ENCODE measurements at places on chromosomes 3 and 15.
A peak's percentile ranks its signal among the peaks of the same experiment; 100 is the strongest.

DNA sequence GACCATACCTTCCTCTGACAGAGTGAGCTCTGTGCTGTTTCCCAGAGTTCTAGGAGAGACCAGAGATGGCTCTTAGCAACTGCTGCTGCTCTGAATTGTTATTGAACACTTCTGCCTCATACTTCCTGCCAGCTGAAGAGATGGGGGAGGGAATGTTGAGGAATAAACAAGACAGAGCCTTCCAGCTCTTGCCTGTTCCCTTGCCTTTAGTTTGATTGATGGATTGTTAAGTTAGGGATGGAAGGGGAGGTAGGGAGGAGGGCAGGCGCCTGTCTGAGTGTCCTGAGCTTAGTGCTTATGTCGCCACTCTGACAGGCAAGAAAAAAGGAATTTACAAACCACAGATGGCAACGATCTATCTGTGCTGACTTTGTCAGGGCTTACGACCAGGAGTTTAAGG, 42.8 kb downstream of the ZNF609 start:
- no peak for DNase-seq

DNA sequence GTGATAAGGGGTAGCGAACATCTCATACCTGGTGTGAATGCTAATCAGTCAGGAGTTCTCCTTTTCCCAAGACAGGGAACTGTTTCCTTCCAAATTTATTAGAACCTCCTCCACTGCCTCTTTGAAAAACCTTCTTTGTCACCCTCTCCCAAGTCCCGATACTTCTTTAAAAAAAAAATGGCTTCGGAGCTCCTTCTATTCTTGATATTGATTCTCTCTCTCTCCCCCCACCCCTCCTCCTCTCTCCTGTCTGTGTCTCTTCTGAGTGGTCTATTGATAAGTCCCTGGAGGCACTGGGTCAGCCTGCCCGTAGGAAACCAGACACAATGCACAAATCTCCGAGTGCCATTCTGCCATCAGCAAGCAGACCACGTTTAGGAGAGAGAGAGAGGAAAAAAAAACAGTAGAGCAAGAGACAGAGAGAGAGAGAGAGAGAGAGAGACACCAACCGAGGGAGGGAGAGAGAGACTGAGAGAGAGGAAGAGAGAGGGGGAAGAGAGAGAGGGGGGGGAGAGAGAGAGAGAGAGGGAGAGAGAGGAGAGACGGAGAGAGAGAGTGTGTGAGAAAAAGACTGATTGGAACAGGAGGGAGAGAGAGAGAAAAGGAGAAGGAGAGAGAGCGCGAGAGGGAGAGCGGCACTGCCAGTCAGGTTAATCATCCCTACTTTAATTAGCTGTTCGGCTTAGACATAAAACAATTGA, 160.9 kb downstream of the TIGIT start:
- peak; percentile 18 for DNase-seq

GRCh38 chr3:146513386-146514051, 30.9 kb downstream of the PLSCR1 start:
- no peak for DNase-seq

GRCh38 chr15:27674826-27675225, 424.3 kb downstream of the OCA2 start:
- DNase-seq = no peak

DNA sequence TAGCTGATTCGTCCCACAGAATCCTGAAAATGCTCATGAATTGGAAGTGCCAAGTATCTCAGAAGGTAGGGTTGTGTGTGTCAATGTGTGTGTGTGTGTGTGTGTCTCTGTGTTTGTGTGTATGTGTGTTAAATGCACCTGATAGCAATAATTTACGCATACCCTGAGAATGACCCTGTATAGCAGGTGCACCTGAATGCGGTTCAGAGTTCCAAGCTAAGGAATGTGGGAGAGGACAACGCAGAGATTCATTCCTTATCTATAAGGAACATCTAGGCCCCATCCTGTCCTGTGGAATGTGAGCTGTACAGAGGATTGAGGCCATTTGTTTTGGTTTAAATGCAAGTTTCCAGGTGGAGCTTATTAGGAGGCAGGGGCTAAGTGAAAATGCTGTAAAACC, 49.1 kb upstream of the NEDD4 start:
- DNase-seq = no peak

GRCh38 chr3:168511428-168512014, 415.8 kb upstream of the GOLIM4 start:
- peak; percentile 5 for DNase-seq

DNA sequence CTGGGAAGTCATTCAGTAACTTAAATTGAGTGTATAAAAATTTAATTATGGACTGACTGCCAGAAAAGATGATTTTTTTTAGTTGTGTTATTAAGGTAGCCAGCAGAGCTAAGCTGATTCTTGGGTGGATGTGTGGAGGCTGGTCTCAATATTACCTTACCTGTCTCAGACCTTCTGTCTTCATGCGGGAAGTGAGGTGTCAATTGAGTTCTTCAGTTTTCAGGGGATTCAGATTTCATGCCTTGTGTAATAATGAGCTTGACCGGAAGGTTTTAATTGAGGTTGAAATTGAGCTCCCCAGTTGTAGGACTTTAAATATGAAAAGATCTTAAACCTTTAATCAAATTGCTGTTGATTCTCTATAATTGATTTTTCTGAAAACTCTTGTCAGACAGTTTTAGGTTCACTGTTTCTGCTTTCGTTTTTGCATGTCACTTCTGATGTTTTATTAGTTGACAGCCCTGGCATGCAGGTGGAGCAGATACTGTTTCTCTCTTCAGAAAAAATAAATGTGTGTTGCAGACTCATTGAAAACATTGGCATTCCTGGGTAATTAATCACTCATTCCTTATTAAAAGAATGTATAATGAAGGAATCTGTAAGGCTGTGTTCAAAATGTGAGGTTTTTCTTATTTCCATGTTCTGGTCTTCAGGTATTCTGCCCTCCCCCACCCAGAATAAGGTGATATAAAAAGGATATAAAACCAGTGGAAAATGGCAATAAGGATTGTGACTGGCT, 54.5 kb downstream of the PSMD6 start:
- DNase-seq = no peak

- no peak for DNase-seq
Measured at GRCh38 chr3:178117641-178118040, 418.6 kb upstream of the KCNMB2 start.

DNA sequence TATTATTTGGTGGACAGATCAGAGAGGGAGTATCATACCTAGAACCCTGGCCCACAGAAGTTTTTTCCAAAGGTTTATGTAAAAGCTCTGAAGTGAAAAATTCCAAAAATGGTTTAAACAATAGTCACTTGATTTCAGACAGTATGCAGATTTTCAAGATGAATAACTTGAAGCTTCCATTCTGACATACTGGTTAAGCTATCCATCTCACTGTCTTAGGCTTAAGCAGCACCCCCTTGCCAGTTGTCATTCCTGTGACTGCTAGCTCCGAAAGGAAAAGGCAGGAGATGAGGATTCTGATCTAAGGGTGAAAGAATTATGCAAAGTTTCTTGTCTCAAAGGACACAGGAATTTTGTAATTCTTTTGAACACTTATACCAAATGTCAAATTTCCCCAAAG, 337.5 kb upstream of the THBS1 start:
- no peak for DNase-seq

- DNase-seq = no peak
Measured at GRCh38 chr3:13590841-13591520, 42.1 kb downstream of the FBLN2 start.

DNA sequence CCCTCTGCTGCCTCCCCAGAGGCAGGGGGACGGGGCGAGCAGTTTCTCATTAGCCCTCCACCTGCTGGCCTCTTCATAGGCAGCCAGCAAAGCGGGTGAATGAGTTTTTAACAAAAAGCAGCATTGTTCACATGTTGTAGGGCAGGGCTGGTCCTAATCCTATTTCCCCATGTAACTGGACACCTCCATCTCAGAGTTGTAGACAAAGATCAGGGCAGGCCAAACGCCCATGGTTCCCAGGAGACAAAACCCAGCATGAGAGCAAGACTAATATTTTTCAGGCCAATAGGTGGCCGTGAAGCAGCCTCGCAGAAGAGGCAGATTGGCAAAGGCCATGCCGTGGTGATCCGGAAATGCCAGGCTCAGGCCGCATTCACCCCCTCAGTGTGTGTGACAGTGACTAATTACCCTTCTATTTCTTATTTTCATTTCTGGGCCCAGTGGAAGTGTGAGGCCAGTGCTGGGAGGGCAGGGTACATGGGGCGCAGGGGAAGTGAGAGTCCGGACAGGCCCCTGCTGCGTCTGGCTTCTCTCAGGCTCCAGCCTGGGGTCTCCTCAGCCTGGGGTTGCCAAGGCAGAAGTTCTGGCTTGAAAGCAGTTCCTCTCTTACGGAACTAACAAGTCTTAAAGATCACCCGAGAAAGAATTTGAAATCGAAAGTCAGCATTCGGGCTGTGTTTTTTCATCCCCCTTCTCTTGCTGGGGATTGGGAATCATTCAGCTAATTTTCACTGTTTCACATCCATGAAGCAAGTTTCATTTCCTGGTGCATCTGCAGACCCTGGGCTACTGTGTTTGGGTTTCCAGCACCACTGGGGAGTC, 64.8 kb downstream of the BOC start:
- peak; percentile 69 for DNase-seq

DNA sequence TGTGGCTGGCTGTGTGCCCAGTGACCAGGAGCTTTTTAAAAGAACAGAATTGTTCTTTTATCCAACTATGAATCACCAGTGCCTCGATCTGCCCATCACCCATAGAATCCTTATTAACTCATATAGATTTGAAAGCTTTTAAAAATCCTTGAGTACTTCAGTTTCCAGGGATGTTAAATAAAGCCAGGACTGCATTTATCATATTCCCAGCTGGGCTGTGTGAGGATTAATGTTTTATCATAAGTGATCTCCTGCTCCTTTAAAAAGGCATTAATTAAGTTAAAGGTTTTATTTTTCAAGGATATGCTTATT, 234.0 kb downstream of the MYRIP start:
- no peak for DNase-seq

- DNase-seq = no peak
Measured at GRCh38 chr3:57644740-57645139, 47.6 kb upstream of the ARF4 start.

GRCh38 chr3:129184396-129184657, 631 bp upstream of the CNBP start:
- DNase-seq = no peak

DNA sequence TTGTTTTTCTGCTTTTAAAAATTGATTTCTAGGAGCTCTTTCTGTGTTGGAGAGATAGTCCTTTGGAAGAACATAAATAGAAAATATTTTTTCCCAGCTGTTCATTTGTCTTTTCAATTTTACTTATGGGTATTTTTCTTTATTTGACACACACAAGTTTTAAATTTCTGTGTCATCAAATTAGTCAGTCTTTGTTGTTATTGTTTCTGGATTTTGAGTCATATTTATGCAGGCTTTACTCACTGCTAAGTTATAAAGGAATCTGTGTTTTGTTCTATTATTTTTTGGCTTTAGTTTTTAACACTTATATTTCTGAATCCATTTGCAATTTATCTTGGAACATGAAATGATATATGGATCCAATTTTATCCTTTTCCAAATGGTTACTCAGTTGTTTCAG, 5.9 kb upstream of the GHSR start:
- DNase-seq = no peak

GRCh38 chr3:195895861-195896360, 12.4 kb downstream of the TNK2 start:
- DNase-seq = peak; percentile 72

- DNase-seq = no peak
Measured at GRCh38 chr3:44323341-44323955, 15.1 kb upstream of the TCAIM start.

GRCh38 chr15:81851757-81852156, 194.1 kb downstream of the MEX3B start:
- DNase-seq = no peak

- DNase-seq = no peak
Measured at GRCh38 chr3:171976526-171976925, 62.9 kb upstream of the FNDC3B start.

DNA sequence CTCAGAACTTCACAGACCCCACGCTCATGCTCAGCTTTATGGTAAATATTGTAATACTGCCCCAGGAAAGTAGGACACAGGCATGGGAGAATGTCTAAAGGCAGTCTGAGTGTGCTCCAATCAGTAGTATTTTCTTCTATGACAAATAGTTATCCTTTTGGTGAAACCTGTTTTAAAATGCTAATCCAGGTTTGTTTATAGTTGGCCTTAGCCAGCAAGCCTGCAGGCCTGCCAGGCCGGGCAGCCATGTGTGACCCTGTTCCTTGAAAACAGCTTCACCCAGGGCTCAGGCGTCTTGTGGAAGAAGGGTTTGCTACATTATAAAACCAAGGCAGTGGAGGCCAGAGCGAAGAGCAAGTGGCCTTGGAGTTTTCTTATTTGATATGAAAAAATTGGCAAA, 104.7 kb downstream of the SEMA6D start:
- no peak for DNase-seq

GRCh38 chr3:77038930-77039605, 831 bp upstream of the ROBO2 start:
- DNase-seq = no peak

DNA sequence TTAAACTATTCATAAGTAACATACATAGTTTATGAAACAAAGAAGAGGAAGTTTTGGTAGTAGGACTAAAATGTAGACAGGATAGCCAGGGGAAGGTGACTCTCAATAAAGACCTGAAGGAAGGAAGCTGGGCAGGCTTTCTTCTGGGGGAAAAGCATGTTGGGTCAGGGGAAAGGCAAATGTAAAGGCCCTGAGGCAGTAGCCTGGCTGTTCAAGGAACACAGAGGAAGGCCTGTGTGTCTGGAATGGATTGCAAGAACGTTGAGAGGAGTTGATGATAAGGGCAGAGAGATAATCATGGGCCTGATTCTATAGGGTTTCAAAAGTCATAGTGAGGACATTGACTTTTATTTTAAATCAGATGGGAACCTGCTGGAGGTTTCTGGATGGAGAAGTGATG, 167.6 kb downstream of the SNRK start:
- no peak for DNase-seq

DNA sequence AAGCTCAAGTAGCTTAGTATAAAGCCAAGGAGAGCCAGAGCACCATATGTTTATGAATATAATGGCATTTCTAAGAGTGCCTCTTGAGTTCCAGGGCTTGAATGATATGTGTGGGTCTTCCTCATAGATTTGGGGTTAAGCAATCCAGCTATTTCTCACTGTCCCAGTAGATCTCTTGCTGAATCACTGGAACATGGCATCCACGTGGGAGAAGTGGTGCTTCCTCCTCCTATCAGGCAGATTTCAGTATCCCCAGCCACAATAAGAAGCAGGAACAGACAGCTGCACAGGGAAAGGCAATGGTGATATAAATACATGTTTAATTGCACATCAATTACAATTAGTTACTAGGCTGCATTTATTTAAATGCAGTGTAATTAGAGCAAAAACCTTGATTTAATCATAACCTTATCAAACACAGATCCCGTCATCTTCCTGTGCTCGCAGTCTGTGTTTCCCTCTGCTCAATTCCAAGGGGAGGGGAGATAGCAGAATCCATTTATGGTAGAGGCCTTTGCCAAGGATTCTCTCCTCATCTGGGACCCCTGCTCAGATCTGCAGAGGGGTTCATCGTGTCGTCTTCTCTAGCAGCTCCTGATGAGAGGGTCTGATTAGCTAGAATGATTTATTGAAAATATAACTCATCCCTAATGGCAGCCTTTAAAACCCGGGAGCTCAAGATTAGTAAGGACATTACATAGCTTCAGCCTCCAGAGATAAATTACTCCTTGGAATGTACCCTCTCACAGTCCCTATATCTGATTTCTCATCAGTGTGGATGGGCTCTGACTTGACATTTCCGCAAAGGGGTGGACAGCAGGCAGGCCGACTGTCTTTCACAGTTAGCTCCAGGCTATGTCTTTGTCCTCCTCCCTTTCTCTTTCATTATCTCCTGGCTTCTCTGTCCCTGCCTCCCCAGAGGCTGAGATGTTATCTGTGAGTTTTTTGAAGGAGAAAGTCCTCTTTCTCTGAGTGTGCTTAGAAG, 775.9 kb downstream of the AGBL1 start:
- no peak for DNase-seq

GRCh38 chr3:195133462-195133861, 137.5 kb downstream of the XXYLT1 start:
- peak; percentile 63 for DNase-seq
